Right hindlimb (tissue), 1 donor: ENCODE measurements at places on chromosomes 6 and 20.
A peak's percentile ranks its signal among the peaks of the same experiment; 100 is the strongest.

DNA sequence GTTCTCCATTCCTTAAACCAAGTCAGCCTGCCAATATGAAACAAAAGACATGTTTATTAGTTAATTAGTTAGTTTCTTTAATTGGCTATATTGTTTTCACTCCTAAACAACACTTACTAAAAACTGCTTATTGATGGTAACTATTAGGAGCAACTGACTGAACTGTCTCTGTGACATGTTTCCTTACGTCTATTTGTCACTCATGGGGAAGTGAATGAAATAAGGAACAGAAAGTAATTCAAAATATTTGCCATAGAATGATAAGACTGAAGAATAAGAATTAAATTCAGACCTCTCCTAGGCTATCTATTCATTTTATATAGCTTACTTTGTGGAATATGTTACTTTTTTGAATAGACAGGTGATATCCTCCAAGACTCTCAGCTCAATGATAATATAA lies 217.2 kb downstream of the LAMA2 start:
- DNase-seq = no peak

GRCh38 chr20:25496165-25496967 lies 88.9 kb downstream of the GINS1 start:
- DNase-seq = no peak

DNA sequence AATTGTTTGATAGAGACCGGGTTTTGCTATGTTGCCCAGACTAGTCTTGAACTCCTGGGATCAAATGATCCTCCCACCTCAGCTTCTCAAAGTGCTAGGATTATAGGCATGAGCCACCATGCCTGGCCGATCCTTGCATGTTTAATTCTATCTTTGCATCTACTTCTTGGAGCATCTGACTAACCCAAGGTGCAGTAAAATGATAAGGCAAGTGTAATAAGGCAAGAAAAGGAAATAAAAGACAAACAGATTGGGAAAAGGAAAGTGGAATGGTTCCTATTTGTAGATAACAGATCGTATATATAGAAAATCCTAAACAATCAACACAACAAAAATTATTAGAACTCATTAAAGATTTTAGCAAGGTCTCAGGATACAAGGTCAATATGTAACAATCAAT lies 36.8 kb upstream of the SNX9 start:
- no peak for DNase-seq

DNA sequence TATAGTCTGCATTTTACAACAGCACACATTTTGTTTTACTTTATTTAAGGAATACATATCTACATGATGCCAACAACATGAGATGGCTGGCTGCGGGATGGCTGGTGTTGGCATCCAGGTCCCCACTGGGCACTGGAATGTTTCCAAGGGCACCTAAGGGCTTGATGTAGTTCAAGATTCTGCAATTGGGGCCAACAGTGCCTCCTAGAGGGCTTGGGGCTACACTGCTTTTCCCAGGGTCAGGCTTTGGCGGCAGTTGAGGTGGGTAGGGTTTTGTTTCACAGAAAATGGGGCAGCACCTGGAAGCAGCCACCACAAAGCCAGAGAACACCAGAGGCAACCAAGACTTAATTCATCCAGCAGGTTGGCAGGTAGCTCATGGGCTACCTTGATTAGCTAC lies 202.2 kb upstream of the PRND start:
- DNase-seq = no peak

- DNase-seq = no peak
Observed at GRCh38 chr6:60952500-60952899, 1333.5 kb downstream of the KHDRBS2 start.

DNA sequence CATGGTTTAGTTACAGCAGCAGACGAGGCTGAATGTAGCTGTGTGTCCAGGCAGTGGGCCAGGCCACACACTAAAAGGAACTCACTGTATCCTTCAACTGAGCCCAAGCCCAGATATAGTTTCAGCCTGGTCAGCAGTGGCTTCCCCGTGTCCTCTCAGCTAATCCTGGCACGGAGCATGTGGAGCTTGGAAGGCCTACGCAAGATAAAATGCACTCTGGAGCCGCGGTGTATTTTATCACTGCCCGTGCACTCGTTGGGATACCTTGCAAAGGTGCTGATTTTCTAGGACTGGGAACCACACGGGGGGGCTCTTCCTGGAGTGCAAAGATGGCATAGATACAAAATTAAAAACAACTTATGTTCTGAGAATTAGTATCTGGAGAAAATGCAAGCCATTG lies 48.4 kb upstream of the IYD start:
- DNase-seq = peak; percentile 89

DNA sequence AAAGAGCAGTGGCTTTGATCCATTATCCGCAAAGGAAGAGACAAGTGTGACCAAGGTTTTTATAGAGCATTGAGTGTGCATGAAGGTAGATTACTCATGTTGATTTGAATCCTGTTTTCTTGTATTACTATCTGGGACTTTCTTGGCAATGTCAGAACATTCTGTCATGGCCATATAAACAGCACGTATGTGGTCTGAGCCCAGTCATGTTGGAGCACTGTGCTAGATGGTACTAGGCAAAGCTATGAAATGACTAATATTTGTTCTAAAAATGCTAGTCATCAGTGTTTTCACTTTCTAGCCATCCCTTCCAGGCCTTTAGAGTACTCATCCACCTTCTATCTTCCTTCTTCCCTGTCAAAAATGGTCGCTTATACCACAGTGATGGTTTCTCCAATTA lies 278.6 kb upstream of the FLRT3 start:
- no peak for DNase-seq

GRCh38 chr20:63962426-63963347 lies 6.5 kb upstream of the UCKL1 start:
- DNase-seq = no peak

- no peak for DNase-seq
Observed at GRCh38 chr6:118918329-118918725, 16.6 kb downstream of the MCM9 start.

DNA sequence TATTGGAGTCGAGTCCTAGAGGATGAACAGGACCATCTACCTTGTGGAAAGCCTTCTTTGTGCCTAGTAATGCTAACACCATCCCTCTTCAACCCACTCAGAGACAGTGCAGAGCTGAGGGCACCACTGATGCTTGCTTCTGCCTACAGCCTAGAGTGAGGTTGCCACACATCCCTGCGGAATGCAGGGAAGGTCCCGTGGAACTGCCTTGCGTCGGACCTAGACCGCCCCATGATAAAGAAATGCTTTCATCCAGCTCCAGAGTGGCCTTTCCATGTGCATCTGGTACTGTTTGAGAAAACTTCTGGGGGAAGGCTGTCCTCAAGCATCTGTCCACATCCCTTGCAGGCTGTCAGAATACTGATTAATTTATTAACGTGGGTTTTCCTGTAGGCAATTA lies 168.4 kb downstream of the PHACTR1 start:
- DNase-seq = no peak
